ENCODE measurements at places on chromosomes 11 and 22. TPM values are rescaled to one million over a fixed set of nuclear protein-coding genes. Genes with fewer than 3 reads are reported as not detected.

DNA sequence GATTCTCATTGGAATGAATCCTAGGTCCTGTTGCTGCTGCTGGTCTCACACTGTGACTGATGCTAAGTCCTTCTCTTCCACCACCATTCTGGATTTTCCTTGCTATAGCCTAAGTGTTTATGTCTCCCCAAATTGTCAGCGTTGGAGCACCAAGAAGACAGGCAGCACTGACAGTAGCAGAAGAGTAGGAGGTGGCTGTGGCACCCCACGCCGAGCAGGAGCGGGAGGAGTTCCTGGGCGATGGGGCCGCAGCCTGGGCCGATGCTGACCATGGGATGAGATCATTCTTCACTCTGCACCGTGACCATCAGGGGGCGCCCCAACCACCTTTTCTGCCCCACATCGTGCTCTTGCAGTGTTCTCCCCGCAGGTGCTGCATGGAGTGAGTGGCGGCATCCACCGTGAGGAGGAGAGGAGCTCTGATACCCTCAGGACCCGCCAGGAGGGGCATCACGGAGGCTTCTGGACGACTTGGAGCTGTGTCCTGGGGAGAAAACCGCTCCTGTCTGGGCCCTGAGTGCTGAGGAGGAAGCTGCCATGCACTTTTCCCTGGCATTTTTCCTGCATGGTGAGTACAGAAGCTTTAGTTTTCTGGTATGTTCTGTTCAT is 57.0 kb downstream of the LRRC74B start:
- no peak overlapping the region for H3K4me3 ChIP-seq
- H3K27me3 ChIP-seq, result no peaks in the 10 kb centered on the region
- H3K36me3 ChIP-seq, result no peaks in the 10 kb centered on the region
- no peak overlapping the region for H3K27ac ChIP-seq
- no peaks in the 10 kb centered on the region for H3K4me1 ChIP-seq

- peaks cover 3% of the 10 kb centered on the region for H3K36me3 ChIP-seq
- H3K4me1 ChIP-seq, result peaks cover 2% of the 10 kb centered on the region
- H3K27me3 ChIP-seq, result no peaks in the 10 kb centered on the region
- H3K27ac ChIP-seq, result no peak overlapping the region
- H3K4me3 ChIP-seq, result no peak overlapping the region
Measured at GRCh38 chr11:1484061-1484671, 2.4 kb downstream of the MOB2 start.

GRCh38 chr22:31122532-31123291 is at the start of gene INPP5J:
Gene INPP5J (plus strand): TSS chr22:31122966. CDS start chr22:31123015, 49 bp downstream.
- DNase-seq, result no peak
- peak within 1 kb of the TSS; percentile 36 for H3K4me3 ChIP-seq
- no peaks in the 10 kb centered on the region for H3K36me3 ChIP-seq
- H3K27me3 ChIP-seq, result no peaks in the 10 kb centered on the region
- no peaks in the 10 kb centered on the region for H3K4me1 ChIP-seq

GRCh38 chr22:32817137-32817730 is 15.7 kb downstream of the TIMP3 start:
- H3K36me3 ChIP-seq, result no peaks in the 10 kb centered on the region
- H3K4me1 ChIP-seq, result no peaks in the 10 kb centered on the region
- no peak for DNase-seq

DNA sequence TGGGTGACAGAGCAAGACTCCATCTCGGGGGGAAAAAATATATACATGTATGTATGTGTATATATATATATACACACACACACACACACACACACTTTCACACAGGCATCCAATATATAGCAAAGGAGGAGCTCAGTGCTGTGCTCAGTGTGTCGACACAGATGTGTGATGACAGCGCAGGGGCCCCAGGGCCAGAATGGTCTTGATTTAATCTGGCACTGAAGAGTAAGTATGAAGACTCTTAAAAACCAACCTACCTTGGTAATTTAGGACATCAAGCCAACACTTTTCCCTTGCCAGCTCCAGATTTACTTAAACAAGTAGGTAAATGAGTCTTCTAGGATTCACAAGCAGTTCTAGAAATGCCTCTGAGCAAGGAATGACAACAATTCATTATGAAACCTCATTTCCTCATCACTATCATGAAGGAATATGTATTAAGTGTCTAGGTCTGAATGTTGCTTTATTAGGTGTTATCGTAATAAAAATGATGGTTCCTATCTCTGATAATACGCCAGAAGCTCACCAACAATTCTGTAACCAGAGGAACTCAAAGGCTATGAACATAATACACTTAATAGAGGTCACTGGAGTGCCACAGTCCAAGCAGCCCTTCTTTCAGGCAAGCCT is 71.5 kb downstream of the SGSM3 start:
- no peak for DNase-seq
- H3K27ac ChIP-seq, result no peak overlapping the region
- H3K4me1 ChIP-seq, result no peaks in the 10 kb centered on the region
- H3K36me3 ChIP-seq, result no peaks in the 10 kb centered on the region

GRCh38 chr22:43479962-43480361 is 68.1 kb downstream of the MPPED1 start:
- no peak for DNase-seq
- H3K27me3 ChIP-seq, result no peaks in the 10 kb centered on the region
- no peak overlapping the region for H3K4me3 ChIP-seq
- no peak overlapping the region for H3K27ac ChIP-seq
- H3K4me1 ChIP-seq, result no peaks in the 10 kb centered on the region
- H3K36me3 ChIP-seq, result no peaks in the 10 kb centered on the region

- H3K27ac ChIP-seq, result no peak overlapping the region
- H3K36me3 ChIP-seq, result no peaks in the 10 kb centered on the region
- no peak for DNase-seq
- no peaks in the 10 kb centered on the region for H3K27me3 ChIP-seq
- no peaks in the 10 kb centered on the region for H3K4me1 ChIP-seq
Measured at GRCh38 chr22:36936362-36937116, 23.1 kb downstream of the CSF2RB start.

TRIM51 gene
- not detected for total RNA-seq

PIH1D2 gene
- 0.37 TPM for total RNA-seq

ELMOD1 gene
- not detected for total RNA-seq

KRTAP5-2 gene
- not detected for total RNA-seq

Measured in right lobe of liver (tissue), 6 donors.